Fibroblast of skin of scalp (primary cell): ENCODE measurements at places on chromosomes 2 and 18.
A peak's percentile ranks its signal among the peaks of the same experiment; 100 is the strongest.

DNA sequence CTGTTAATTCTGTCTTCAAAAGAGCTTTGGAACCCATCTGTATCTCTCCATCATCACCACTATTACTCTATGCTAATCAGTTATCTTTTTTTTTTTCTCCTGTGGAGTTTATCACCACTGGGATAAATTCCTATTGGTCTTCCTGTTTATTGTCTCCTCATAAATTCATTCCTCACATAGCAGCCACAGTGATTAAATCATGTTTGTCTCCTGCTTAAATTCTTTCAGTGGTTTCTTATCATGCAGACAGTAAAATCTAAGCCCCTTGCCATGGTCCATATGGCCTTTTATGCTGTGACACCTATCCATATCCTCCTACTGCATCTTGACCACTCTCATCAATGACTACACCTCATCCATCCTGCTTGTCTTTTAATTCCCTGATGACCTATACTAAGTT, 239.8 kb upstream of the ZEB2 start:
- DNase-seq: peak; percentile 35

DNA sequence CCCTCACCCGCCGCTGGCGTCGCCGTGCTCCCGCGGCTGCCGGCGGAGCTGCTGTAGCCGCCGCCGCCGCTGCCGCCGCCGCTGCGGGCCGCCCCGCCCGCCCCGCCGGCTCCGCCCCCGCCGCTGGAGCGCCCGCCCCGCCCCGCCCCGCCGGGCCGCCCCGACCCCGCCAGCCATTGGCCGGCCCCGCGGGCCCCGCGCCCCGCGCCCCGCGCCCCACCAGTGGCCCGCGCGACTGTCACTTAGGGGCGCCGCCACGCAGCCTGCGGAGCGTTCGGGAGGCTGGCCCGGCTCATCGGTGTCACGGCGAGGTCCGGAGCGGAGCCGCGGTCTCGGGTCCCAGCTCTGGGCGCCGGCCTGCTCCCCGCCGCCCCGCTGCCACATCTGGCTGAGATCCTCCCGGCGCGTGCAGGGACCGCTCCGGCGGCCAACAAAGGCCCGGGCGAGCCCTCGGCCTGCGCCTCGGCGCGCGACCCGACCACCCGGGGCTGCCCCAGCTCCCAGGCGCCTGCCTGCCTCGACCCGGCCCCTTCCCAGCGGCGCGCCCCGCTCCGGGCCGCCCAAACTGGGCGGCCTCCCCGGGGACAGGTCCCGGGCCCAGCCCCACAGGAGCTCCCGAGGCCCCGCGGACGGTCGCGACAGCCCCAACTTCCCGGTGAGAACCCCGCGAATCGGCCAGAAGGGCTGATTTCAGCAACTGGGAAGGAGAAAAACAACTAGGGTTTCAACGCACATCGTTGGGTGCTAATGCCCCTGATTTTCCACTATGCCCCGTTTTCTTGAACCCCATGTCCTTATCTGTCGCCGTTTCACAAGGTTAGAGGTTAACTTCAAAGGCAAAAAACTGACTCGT, at the start of gene MGAT4A:
TSS of gene MGAT4A (minus strand) at position 92 of the 853 bp plus-strand sequence. CDS start 4,800 bp downstream, outside the sequence.
- peak; percentile 43 for DNase-seq

DNA sequence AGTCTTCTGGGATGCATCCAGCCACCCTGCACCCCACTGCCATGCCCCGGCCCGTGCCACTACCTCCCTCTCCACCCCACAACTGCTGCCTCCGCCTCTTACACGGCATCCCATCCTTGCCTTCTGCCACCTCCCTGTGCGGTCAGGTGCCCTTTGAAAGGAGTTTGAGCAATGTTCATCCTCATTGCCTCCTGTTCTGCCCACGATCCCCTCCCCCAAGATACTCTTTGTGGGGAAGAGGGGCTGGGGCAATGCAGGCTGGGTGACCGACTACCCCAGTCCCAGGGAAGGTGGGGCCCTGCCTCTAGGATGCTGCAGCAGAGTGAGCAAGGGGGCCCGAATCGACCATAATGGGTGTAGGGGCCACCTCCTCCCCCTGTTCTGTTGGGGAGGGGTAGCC, 8.4 kb downstream of the MFSD2B start:
- no peak for DNase-seq

- no peak for DNase-seq
Observed at GRCh38 chr2:184783576-184783975, 185.2 kb downstream of the ZNF804A start.

DNA sequence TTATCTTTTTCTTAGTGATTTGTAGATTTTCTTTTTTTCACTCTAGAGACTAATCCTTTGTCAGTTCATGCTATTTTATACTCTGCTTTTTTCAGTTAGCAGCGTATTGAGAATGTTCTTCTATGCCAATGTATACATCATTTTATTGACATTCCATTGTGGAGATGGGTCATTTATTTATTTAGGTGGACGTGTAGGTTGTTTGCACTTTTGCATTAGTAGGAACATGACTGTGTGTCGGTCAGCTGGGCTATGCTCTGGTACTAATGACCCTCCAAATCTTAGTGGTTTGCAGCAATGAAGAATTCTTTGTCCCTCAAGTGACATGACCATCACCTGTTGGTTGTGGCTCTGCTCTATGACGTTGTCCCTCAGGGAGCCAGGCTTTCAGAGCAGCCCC, 33.6 kb downstream of the HPCAL1 start:
- DNase-seq: no peak

DNA sequence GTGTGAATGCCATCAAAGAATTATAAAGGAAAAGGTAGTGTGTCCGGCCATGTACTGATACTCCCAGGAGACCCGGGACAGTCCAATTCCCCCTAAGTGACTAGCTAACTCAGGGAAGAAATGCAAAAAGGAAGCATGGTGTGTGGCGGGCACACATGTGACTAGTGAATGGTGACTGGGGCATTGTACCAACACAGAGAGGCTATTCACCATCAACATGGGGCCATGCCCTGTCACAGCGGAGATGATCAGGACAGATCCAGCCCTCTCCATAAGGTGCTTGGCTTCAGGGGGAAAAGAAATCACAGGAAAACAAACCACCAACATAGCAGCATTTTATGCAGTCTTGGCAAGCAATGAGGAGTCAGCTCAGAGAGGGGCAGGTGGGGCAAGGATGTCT, 34.3 kb downstream of the FAM168B start:
- no peak for DNase-seq

- peak; percentile 40 for DNase-seq
Observed at GRCh38 chr2:5826979-5827655, 134.9 kb downstream of the SOX11 start.

DNA sequence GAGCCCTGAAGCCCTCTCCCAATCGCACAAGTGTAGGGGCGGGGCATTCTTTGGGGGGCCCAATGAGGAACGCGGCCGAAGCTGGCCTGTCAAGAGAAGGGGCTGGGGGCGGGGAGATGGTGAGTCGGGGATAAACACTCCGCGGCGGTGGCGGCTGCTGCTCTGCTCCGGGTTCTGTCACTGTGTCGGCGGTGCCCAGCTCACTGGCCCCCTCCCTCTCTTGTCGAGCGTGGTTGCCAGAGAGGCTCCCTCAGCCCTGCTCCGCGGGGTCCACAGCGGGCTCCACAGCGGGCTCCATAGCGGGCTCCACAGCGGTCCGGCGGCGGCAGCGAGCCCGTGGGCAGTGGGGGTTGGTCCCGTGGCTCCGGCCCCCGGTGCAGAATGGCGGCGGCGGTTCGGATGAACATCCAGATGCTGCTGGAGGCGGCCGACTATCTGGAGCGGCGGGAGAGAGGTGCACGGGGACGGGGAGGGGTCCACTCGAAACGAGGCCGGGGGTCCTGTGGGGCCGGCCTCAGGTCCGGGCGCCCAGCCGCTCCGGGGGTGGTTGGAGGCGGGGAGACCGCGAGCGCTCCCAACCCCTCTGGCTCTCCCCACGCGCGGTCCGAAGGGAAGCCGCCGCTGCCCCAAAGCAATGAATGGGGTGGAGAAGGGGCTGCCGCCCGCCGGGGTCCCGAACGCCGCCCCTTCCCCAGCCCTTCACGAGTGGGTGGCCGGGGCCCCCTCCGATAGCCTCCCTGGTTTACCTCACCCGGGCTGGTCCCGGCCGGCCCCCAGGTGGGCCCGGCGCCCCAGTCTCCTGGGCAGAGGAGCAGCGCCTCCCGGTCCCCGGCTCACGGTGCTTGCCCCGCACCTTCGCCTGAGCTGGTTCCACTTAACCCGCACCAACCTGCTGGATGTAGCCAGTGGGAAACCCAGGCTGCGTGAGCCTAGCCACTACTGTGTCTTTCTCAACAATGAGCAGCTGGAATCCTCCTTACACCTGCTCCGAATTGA, at the start of gene MXD1:
TSS of gene MXD1 (plus strand) at position 160 of the 996 bp plus-strand sequence. CDS start at position 382, 222 bp downstream.
- no peak for DNase-seq

DNA sequence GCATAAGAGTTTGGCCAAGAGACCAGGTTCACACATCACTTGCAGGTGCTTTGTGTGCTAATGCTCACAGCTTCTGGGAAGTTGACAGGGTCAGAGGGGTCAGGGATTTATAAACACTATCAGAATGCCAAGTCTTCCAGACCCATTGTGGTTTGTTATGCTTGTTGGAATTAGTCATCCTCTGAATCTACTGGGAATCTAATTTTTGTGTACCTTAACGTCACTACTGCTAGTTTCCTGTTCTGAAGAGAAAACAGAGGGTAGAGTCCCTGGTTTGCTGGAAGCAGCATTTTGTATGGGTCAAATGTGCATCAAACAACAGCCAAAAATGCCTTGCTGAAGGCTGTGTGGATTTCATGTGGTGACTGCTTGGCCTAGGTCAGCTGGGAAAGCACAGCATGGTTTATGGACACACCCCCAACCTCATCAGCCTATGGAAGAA, 33.3 kb downstream of the ANTXR1 start:
- peak; percentile 56 for DNase-seq

DNA sequence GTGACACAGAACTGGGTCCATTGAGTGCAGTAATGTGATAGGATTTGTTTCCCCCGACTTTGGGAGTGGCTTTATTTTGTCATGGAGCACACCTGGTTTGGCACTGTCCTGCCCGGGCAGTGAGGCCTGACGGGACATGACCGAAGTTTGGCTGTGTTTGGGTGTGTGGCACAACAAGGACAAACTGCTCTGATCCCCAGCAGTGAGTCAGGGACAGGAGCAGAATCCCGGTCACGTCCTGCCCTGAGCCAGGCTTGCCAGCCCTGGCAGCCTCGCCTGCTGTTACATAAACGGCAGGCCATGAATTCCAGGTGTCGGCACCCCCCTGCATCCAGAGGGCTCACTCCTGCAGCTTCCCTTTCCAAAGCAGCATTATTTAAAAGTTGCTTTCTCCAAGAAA, 45.7 kb downstream of the IMPA2 start:
- DNase-seq: no peak

GRCh38 chr2:117562654-117563053, 251.8 kb upstream of the DDX18 start:
- no peak for DNase-seq

GRCh38 chr18:23897733-23898132, 116.8 kb upstream of the TTC39C start:
- DNase-seq: no peak

DNA sequence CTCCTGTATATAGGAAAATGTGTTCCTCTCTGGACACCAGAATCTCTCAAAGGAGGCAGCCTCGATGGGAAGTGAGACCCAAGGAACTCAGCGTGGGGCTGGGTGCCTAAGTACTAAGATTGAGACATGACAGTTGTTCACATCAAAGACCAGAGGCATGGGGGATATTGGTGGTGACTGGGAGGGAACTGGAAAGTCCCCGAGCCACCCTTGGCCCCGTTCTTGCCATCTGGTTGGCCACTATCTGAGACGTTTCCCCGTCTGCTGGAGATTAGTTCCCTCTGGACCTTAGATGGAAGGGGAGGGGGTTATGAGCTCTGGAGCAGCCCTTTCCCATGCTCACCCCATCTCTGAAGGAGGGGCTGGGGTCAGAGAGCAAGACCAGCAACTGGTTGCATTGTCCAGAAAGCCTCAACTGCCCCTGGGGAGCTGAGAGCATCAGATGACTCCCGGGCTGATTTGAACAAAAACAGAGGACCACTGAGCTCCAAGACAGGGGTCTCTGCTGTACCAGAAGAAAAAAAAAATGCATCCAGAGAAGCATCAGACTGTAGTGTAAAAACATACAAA, 11.8 kb downstream of the FBLN7 start:
- no peak for DNase-seq

DNA sequence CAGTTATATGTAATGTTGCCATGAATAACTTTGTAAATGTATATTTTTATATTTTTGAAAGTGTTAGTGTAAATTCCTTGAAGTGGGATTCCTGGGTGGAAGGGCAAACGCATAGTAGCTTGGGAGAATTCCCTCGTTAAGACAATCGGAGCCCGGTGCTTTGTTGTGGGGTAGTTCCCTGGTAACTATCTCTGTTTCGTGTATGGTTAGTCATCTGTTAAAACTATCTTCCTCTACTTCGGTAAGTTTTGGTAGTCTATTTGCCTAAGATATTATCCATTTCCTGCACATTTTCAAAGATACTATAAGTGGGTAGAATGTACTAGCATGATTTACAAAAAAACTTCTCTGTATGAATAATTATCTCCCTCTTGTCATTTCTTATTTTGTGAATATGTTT, 113.8 kb upstream of the NRXN1 start:
- DNase-seq: no peak

DNA sequence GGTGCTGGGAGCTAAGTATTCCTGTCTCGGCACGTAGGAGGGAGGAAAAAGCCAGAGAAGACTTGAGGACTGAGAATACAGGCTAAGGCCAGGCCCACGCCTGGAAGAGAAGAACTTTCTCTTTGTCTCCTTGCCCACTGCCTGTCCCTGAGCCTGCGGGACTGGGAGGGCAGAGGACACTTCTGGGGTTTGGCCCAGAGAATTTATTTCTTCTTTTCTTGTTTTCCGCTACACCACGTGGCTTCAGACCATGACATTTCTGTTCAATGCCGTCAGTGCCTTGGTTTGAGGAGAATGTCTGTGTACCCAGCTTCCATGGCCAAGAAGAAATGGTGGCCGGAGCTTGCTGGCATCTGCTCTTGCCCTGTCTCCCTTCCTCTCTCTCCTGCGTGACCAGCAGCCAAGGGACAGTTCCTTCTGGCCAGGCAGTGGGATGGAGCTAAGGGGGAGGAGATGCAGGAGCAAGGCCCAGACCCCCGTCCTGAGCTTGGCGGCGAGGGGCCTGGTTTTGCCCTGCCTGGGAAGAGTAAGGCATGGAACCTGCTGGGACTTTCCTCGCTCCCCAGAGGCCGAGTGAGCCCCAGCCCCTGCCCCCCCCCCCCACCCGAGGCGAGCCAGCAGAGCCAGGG, 140.3 kb downstream of the KLHL29 start:
- DNase-seq: no peak

DNA sequence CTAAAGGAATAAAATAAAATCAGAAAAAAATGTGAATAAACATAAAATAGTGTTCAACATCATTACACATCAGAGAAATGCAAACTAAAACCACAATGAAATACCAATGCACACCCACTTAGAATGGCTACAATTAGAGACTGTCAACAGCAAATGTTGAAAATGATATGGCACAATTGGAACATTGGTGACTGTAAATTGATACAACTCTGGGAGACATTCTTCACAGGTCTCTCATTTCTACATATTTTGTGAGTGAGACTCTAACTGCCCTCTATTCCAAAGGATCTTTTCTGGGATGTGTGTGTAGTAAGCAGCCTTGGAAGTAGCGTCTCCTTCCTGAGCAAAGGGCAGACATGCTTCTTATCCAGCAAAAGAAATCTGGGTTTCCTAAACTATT, 323.0 kb downstream of the FBXO15 start:
- peak; percentile 58 for DNase-seq
